Activated CD4-positive, alpha-beta T cell treated with anti-CD3 and anti-CD28 coated beads, Interleukin-2, amount 50 U/mL, for 4 hours (primary cell): ENCODE measurements at places on chromosomes 7 and 10.

- no peak for DNase-seq
Observed at GRCh38 chr10:70188768-70189167, 18.5 kb upstream of the SAR1A start.

- no peak for DNase-seq
Observed at GRCh38 chr10:22807238-22807637, 92.9 kb upstream of the PIP4K2A start.

DNA sequence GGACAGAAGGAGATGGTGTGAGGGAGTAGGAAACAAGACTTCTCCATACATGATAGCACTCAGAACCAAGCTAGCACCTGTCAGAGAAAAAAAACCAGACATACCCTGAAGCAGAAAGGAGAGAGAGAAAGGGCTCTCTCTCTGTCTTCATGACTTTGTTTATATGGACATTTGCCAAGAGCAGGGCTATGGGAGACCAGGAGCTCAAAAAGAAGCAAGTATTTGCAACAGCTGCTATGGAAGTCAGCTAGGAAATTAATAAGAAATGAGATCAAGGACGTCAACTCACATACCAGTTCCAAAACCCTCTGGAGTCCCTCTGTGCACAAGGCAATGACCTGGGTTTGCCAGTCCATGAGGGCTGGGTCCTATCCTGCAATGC lies 111.6 kb downstream of the SGMS1 start:
- no peak for DNase-seq

GRCh38 chr10:97925308-97925938 lies 75.8 kb downstream of the GOLGA7B start:
- DNase-seq: no peak

- no peak for DNase-seq
Observed at GRCh38 chr7:29968683-29969395, 20.8 kb downstream of the SCRN1 start.

DNA sequence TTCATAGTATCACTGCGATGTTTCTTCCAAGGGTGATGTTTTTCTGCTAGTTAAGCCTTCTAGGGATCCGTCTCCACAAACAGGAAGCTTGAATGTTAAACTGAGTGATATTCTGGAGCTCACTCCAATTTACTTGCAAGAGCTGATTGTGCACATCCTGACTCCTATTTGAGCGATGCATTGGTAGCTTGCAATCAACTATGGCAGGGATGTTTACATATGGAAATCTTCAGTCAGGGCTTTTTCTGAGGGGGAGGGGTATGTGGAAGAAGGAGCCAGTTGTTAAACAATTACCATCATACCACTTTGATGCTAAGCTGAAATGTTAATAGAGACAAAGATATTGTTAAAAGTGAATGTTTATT lies 43.2 kb upstream of the NXPH1 start:
- no peak for DNase-seq

DNA sequence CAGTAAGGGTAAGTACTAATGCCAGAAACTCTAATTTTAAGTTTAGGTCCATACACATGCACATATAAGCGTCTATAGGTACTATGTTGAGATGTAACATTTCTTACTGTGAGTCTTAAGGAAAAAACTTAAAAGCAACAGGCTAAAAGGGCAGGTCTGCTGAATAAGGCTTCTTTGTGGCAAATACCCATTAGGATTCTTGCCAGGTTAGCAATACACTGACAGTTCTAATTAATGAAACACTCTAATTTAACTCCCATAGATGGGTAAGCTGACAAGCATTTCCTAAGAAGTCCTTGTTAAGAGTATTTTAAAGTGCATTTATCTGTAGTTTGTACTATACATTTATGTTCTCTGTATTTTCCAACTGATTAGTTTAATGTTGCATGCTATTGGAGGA lies 14.0 kb downstream of the SCRN1 start:
- DNase-seq: no peak
